ENCODE measurements at places on chromosomes 5 and 9. TPM values are rescaled to one million over a fixed set of nuclear protein-coding genes. Genes with fewer than 3 reads are reported as not detected.

DNA sequence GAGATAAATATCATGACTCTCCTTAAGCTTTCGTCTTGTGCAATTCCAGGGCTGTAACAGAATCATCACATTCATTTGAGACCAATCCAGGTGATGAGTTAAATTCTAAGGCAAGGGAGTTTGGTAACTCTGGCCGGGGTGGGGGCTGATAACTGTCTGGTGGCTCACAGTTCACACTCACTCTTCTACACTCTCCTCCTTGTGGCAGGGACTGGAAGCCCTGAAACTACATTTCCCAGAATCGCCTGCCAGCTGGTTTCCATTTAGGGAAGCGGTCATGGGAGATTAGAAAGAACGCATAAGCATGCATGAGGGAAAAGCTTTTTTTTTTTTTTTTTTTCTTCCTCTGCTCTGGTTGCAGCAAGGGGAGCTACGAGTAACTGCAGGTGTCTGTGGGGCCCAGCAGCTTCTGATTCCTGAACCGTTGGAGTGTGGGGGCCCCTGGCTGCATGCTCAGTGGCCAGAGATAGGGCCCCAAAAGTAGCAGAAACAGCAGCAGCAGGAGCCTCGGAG is 154.8 kb upstream of the TBC1D2 start:
- peak; percentile 44 for DNase-seq
- H3K4me3 ChIP-seq, result no peak overlapping the region
- no peaks in the 10 kb centered on the region for H3K27me3 ChIP-seq
- no peak overlapping the region for H3K27ac ChIP-seq
- H3K4me1 ChIP-seq, result no peaks in the 10 kb centered on the region
- no peaks in the 10 kb centered on the region for H3K36me3 ChIP-seq

DNA sequence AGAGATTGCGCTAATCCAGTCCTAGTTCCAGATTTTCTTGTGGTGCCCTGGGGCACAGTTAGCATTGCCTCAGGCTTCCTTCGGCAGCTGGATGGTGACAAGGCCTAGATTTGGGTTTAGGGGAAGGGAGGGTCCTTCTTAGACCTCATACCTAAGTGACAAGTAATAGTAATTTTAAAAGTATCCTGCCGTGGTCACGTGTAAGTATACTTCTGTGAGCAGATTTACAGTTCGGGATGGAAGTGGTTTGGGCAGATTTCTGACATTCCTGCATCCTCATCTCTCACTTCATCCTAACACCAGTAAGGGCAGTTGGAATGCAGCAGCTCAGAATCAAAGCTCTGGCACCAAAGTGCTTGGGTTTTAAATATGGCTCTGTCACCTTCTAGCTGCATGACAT is 71.6 kb downstream of the LRRC70 start:
- H3K4me1 ChIP-seq, result no peaks in the 10 kb centered on the region
- no peak for DNase-seq
- H3K27ac ChIP-seq, result no peak overlapping the region
- H3K27me3 ChIP-seq, result no peaks in the 10 kb centered on the region
- no peak overlapping the region for H3K4me3 ChIP-seq
- H3K36me3 ChIP-seq, result no peaks in the 10 kb centered on the region

DNA sequence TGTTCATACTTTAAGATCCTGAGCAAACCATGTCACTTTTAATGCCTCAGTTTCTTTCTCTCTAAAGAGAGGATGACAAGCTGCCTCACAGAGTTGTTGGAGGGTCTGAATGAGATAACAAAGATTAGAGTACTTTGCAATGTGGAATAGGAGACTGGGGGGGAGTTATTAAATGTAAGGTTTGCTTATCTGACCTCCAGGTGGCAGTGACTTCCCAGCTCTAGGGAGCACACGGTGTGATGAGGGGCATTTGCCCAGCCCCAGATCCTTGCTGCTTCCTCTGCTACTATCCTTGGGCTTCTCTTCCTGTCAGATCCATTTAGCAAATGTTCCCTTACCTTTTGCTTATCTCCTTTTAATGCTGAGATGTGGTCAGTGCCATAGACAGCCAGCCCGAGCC is 30.7 kb downstream of the ENHO start:
- no peak overlapping the region for H3K4me3 ChIP-seq
- H3K27ac ChIP-seq, result no peak overlapping the region
- peaks cover 15% of the 10 kb centered on the region for H3K27me3 ChIP-seq
- no peaks in the 10 kb centered on the region for H3K36me3 ChIP-seq
- DNase-seq, result no peak

- H3K36me3 ChIP-seq, result no peaks in the 10 kb centered on the region
- H3K27ac ChIP-seq, result no peak overlapping the region
- no peak for DNase-seq
- H3K4me3 ChIP-seq, result no peak overlapping the region
Measured at GRCh38 chr5:170139786-170140335, 34.2 kb downstream of the FOXI1 start.

DNA sequence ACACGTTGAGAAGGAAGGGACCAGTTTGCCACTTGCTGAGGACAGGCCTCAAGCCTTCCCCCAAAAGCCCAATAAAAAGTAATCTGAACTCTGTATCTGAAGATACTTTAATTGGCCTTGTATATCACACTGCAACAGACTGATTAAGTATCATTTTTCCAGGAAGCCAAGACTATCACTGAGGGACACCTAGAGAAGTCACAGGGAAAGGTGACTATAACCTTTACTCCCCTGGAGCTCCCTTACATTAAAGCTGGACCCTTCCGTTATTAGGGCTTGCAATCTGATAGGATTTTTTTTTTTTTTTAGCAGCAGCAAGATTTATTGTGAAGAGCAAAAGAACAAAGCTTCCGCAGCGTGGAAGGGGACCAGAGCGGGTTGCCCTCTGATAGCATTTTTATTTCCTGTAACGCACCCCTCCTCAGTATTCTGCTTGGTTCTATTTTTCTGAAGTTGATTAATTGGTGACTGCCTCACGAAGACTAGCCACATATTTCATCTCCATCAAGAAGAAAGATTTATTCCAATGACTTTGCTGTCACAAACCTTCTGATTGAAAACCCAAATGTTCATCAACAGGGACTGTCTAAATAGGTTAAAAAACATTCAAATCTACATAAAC is 2.7 kb downstream of the CDC14B start:
- H3K27me3 ChIP-seq, result no peaks in the 10 kb centered on the region
- no peak overlapping the region for H3K4me3 ChIP-seq
- H3K36me3 ChIP-seq, result no peaks in the 10 kb centered on the region

GRCh38 chr9:115104908-115105307 is 13.0 kb downstream of the TNC start:
- peaks cover 10% of the 10 kb centered on the region for H3K4me1 ChIP-seq
- no peak overlapping the region for H3K4me3 ChIP-seq
- no peaks in the 10 kb centered on the region for H3K27me3 ChIP-seq
- no peak overlapping the region for H3K27ac ChIP-seq

- H3K27me3 ChIP-seq, result no peaks in the 10 kb centered on the region
- H3K4me3 ChIP-seq, result no peak overlapping the region
- H3K27ac ChIP-seq, result no peak overlapping the region
- H3K4me1 ChIP-seq, result peaks cover 14% of the 10 kb centered on the region
Measured at GRCh38 chr9:21252721-21253547, 13.1 kb upstream of the IFNA14 start.

DNA sequence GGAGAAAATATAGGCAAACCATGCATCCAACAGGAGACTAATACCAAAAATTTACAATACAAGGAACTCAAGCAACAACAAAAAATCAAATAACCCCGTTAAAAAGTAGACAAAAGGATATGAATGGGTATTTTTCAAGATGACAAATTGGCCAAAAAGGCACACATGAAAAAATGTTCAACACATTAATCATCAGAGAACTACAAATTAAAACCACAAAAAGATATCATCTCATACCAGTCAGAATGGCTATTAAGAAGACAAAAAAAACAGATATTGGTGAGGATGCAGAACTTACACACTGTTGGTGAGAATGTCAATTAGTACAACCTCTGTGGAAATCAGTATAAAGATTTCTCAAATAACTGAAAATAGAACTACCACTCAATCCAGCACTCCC is 35.0 kb downstream of the TEX10 start:
- no peak overlapping the region for H3K4me3 ChIP-seq
- H3K27ac ChIP-seq, result no peak overlapping the region
- H3K27me3 ChIP-seq, result no peaks in the 10 kb centered on the region
- no peaks in the 10 kb centered on the region for H3K4me1 ChIP-seq
- DNase-seq, result no peak

DNA sequence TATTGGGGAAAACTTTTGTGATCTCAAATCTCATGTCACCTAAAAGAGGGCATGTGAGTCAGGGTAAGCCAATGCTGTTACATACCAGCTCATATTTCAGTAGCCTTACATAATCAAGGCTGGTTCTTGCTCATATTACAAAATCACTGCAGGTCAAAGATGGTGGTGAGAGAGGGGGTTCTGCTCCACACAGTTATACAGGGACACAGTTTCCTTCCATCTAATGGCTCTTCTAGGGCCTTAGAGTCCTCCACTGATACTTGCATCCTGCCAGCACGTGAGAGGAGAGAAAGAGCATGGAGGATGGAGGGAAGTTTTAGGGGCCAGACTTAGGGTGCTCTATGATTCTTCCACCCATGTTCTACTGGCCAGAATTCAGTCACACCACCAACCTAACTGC is 130.0 kb downstream of the LIFR start:
- H3K4me3 ChIP-seq, result no peak overlapping the region
- H3K36me3 ChIP-seq, result no peaks in the 10 kb centered on the region
- no peak overlapping the region for H3K27ac ChIP-seq
- DNase-seq, result no peak

DNA sequence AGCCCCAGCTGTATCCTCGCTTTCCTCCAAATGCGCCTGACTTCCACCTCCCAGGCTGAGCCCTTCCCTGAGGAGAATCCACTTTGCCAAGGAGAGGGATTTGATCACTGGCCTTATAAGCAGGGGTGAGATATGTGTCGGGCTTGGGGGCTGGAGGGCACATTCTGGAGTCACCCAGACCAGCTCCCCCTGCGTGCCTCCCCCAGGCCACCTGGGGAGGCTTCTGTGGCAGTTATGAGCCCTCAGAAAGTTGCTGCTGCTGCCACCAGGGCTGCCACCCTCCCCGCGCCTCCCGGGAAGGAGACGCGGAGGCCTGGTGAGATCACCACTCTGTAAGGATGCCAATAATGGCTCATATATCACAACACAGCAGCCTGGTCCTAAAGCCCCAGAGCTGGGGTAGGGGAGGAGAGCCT is 211.5 kb downstream of the PAPPA start:
- no peak overlapping the region for H3K4me3 ChIP-seq
- no peak for DNase-seq
- no peak overlapping the region for H3K27ac ChIP-seq
- no peaks in the 10 kb centered on the region for H3K36me3 ChIP-seq
- no peaks in the 10 kb centered on the region for H3K4me1 ChIP-seq
- no peaks in the 10 kb centered on the region for H3K27me3 ChIP-seq

DNA sequence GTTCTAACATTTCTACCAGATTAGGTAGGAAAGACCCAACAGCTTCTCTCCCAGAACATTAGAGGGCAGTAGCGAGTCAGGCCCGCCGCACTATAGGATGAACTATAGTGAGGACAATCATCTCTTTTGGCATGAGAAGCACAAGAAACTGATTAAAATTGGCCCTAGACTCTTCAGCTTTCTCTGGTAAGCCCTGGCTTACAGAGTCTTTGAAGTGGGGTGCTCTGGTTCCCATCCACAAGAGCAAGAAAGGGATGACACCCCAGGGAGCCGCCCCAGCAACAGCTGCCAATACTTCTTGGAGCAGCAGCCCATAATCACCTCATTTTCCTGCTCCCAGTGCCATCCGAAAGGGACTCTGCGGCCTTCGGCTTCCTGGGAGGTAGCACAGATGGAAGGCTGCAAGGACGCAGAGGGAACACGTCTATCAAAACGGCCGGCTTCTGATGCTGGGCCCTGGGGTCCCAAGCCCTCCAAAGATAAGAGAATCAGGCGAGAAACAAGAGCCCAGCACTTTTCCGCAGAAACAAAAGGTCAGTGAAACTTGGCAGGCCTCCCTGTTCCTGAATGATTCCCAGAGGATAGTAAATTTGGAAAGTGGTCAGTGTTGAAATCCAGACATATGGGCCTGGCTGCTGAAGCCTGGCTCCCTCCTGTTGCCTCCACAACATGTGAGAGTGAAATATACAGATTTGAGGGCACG is 69.3 kb downstream of the HSD17B3 start:
- H3K4me3 ChIP-seq, result no peak overlapping the region
- no peaks in the 10 kb centered on the region for H3K4me1 ChIP-seq
- peak; percentile 88 for DNase-seq
- H3K36me3 ChIP-seq, result no peaks in the 10 kb centered on the region
- H3K27ac ChIP-seq, result peak overlapping the region; percentile 9
- H3K27me3 ChIP-seq, result no peaks in the 10 kb centered on the region

DNA sequence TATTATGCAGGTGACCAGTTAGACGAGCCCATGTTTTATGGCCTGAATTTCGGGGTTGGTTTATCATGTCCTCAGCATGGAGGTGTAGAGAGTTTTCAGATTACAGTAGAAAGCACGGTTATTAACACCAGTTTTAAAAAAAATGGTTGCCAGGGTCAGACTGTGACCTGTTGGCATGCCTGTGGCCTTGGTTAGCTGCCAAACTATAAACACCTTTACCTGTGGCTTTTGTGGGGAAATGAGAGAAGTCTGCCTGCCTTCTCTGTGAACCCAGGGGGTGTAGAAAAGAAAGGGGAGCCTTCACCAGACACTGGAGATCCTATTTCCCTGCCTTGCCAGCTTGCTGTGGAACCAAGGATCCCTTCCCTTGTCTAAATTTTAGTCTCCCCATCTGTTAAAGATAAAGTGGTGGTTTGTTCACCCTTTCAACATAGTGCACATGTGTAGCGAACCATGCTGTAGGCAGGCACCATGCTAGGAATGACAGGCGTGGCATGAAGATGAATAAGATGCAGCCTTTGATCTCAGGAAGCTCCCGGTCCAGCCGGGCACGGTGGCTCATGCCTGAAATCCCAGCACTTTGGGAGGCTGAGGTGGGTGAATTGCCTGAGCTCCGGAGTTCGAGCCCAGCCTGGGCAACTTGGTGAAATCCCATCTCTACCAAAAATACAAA is 6.1 kb upstream of the PHF19 start:
- H3K36me3 ChIP-seq, result no peaks in the 10 kb centered on the region
- H3K4me1 ChIP-seq, result peaks cover 7% of the 10 kb centered on the region
- H3K4me3 ChIP-seq, result no peak overlapping the region
- H3K27ac ChIP-seq, result no peak overlapping the region
- H3K27me3 ChIP-seq, result no peaks in the 10 kb centered on the region

- H3K4me1 ChIP-seq, result peaks cover 53% of the 10 kb centered on the region
- no peak overlapping the region for H3K4me3 ChIP-seq
- DNase-seq, result no peak
- H3K27ac ChIP-seq, result peak overlapping the region; percentile 79
- H3K27me3 ChIP-seq, result no peaks in the 10 kb centered on the region
Measured at GRCh38 chr5:151678713-151679112, 8.0 kb downstream of the SPARC start.

GRCh38 chr9:99054581-99054980 is 50.3 kb upstream of the TGFBR1 start:
- peaks cover 3% of the 10 kb centered on the region for H3K4me1 ChIP-seq
- H3K4me3 ChIP-seq, result no peak overlapping the region
- H3K36me3 ChIP-seq, result no peaks in the 10 kb centered on the region
- no peak for DNase-seq
- H3K27ac ChIP-seq, result no peak overlapping the region
- H3K27me3 ChIP-seq, result no peaks in the 10 kb centered on the region

Gene PITX1
- total RNA-seq, result 0.18 TPM

Gene STPG3
- not detected for total RNA-seq

Gene GDNF
- not detected for total RNA-seq

Gene ADAM19
- 20.8 TPM for total RNA-seq

Gene KLHL3
- total RNA-seq, result 5.4 TPM

Gene SYK
- total RNA-seq, result 91.8 TPM

Gene FST
- total RNA-seq, result 3.7 TPM

Gene DMRT2
- total RNA-seq, result 0.35 TPM

Gene SMIM33
- not detected for total RNA-seq

Gene F2R
- total RNA-seq, result 21.2 TPM

Gene TMEM174
- total RNA-seq, result not detected

Gene REEP2
- 2.5 TPM for total RNA-seq

Gene GPX8
- total RNA-seq, result 28.0 TPM

Gene CARD9
- total RNA-seq, result 6.6 TPM

Gene IFNB1
- total RNA-seq, result not detected
